ENCODE measurements at places on chromosomes 1 and 21. TPM values are rescaled to one million over a fixed set of nuclear protein-coding genes. Genes with fewer than 3 reads are reported as not detected.

- no peak for DNase-seq
These were observed 7.5 kb downstream of the IKBKE start for GRCh38 chr1:206477581-206478380.

Gene CLEC20A
- not detected for total RNA-seq

DNA sequence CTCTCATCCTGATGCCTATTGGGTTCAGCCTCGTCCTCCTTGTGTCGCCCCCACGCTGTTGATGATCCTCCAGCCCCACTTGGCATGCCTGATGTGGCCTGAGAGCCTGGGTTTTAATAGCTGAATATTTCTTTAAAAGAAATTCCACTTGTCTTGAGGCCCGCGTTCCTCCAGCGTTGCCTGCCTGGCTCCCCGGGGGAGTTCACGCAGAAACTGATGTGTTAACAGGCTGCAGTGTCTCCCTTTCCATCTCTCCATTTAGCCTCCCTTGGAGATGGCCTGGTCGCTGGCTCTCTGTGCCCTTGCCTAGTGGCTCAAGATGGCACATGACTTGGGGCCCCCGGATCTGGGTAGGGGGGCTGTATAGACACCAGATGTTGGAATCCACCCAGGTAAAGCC lies 9.5 kb downstream of the ACTL8 start:
- no peak for DNase-seq

DNA sequence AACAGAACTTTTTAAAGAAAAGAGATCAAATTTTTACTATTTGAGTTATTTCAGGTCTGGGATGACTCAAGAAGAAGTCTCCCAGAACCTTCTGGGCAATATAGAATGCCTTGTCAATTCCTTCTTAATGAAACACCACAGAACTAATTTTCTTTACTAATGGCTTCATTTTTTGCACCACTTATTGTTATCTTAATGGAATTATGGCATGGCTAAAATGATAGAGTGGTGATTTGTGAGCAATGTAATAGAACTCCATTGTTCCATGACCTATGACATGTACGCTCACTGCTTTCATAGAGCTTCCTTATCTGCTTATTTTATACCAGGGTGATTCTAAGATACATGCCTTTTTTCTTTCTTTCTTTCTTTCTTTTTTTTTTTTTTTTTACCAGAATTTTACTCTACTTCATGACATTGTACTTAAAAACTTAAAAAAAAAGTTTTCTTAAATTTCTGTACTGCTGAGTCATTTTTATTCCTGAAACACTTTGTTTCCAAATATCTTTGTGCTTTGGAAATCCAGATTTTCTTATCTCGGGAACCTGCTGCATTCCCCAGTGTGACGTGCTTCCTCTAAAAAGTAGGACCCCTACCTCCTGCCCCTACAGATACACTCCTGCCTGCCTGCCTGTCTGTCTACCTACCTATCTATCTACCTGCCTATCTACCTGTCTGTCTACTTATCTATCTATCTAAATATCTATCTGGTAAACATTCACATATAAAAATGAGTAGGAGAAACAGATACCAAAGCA lies 284.9 kb downstream of the PBX1 start:
- no peak for DNase-seq

GRCh38 chr1:221170171-221170570 lies 290.9 kb downstream of the HLX start:
- no peak for DNase-seq

DNA sequence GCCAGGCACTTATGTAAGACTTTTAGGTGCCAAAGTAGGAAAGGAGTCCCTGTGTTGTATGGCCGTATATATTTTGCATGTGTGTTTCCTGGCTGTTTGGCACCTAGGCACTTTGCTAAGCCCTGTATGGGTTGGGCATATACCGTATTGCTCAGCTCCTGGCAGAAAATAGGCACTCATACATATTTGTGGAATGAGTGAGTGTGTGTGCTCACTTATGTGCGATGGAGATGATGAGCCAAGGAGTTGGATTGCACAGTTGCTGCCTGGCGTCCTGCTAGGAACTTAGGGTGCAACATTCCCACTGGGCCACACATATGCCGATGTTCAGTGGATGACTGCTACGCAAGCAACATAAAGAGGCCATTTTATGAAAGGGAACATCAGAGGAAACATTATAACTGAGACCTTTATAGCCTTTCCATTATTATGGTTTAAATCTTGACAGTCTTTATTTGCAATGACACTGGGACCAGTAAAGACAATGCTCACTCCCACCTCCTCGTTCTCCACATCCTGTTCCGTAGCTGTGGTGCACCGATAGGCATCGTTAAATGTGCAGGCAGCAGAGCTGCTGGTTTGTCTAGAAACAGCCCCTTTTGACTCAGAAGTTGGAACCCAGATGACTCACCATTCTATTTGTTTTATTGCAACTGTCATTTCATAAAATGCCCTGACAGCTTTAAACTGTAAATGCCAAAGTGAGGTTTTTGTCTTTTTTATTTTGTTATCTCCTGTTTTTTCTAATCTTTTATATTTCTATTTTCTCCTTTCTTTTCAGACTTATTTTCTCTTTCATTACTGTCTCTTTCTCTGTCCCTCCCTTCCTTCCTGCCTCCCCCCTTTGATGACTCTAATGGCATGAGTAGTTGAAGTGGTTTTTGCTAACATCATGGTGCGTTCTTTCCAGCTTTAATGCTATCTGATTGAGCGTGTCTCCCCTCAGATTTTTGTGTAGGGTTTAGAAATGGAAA lies 36.1 kb downstream of the PEX14 start:
- no peak for DNase-seq

- no peak for DNase-seq
These were observed 575.8 kb downstream of the NUF2 start for GRCh38 chr1:163897412-163898155.

Gene OR14K1
- total RNA-seq: not detected

DNA sequence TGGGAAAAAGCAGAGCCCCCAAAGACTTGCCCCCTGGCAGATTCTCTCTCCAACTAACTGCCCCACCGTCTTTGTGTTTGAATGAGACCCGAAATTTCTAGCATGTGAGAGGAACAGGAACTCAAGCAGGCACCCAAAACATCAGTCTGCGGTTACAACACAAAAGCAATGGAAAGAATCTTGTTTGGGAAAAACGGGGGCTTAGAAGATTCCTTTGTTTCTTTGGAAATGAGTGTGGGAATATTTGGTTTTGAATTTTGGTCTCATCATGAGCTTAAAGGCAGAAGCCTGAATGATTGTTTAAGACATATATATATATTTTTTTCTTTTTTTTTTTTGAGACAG lies 188.9 kb upstream of the TMEM51 start:
- no peak for DNase-seq
